Stimulated activated CD8-positive, alpha-beta memory T cell treated with anti-CD3 and anti-CD28 coated beads, Interleukin-4, amount 100 ng/mL, for 1 hour (primary cell): ENCODE measurements at places on chromosomes 7 and 10.

- no peak for DNase-seq
These were observed 1.9 kb downstream of the NAMPT start for GRCh38 chr7:106282852-106283251.

GRCh38 chr7:33892945-33893344 lies 12.4 kb upstream of the BMPER start:
- no peak for DNase-seq

- DNase-seq: no peak
These were observed 225.5 kb downstream of the SFMBT2 start for GRCh38 chr10:7185367-7185690.

- no peak for DNase-seq
These were observed 80.4 kb downstream of the PPP1R3C start for GRCh38 chr10:91552274-91553095.

DNA sequence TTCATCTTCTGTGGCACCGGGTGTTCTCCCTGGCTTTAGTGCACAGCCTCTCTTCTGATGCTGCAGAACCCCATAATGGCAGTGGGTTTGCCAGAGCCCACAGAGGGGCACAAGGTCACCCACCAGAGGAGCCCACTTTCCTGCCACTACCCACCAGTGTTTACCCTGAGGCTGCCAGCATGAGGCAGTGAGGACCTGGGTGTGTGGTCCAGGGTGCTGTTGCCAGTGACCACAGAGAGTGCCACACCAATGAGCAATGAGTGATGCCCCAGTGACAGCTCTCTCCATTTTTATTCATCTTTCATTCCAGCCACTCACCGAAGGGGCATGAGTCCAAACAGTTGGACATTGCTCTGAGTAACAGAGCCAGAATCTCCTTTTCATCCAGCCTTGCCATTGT lies 34.8 kb downstream of the MTURN start:
- no peak for DNase-seq

DNA sequence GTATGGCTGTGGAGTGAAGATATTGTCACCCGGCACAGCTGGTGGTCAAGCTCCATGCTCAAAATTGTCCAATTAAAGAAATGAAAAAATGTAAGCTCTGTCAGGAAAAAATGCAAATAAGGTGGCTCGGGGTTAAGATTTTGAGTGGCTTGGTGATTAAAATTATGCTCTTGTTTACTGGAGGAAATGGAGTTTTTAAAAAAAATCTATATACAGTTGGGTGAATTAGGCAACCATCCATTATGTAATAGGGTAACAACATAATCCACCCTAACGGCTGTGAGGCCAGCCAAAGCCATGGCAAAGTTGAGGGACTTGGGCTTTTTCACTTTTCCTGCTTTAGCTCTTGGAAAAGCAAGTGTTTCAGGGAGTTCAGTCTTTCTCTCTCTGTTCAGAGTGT lies 260.8 kb upstream of the HABP2 start:
- no peak for DNase-seq
